ENCODE measurements at places on chromosomes 3 and 15.

GRCh38 chr15:94286583-94286982 is 55.2 kb downstream of the MCTP2 start:
- no peak for DNase-seq

GRCh38 chr3:100082714-100083113 is 31.6 kb downstream of the FILIP1L start:
- DNase-seq, result no peak

DNA sequence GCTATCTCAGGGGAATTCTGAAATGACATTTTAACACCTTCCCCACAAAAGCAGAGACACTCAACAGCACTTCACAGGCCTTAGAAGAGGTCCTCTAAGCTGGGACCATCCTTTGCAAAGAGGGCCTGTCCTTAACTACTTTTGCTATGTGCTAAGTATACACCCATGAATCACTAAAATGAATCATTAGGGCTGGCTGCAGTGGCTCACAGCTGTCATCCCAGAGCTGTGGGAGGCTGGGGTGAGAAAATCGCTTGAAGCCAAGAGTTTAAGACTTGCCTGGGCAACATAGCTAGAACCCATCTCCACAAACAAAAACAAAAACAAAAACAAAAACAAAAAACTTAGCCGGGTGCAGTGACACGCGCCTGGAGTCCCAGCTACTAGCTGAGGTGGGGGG is 53.9 kb upstream of the MELTF start:
- DNase-seq, result no peak

- DNase-seq, result no peak
Observed at GRCh38 chr3:69510481-69511030, 124.7 kb upstream of the FRMD4B start.

- DNase-seq, result no peak
Observed at GRCh38 chr15:90643301-90643632, 73.9 kb upstream of the BLM start.

- no peak for DNase-seq
Observed at GRCh38 chr15:100891307-100892012, 11.8 kb downstream of the ALDH1A3 start.

GRCh38 chr3:181134873-181135272 is 145.3 kb upstream of the DNAJC19 start:
- DNase-seq, result no peak

GRCh38 chr3:188510366-188510765 is 356.4 kb downstream of the LPP start:
- no peak for DNase-seq

- DNase-seq, result no peak
Observed at GRCh38 chr3:41193794-41194539, 5.3 kb upstream of the CTNNB1 start.

- no peak for DNase-seq
Observed at GRCh38 chr3:10268930-10269329, 20.7 kb downstream of the TATDN2 start.

DNA sequence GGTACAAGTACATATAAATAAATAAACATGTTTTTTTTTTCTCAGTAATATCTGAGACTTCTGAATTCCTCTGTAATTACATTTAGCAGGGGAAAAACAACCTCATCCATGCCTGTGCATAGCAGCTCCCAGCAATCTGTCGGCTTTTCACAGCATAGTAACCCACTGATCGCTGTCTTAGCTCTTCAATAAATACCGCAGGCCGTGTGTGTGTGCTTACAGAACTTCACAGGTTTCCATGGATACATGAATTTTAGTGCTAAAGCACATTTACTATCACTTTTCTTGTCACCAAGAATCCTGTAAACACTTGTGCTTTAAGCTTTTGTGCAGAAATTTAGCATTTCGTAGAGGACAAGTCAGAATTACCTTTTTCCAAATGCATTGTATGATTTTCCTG is 4.0 kb upstream of the PLAAT1 start:
- DNase-seq, result no peak

- DNase-seq, result no peak
Observed at GRCh38 chr3:26245236-26245635, 377.3 kb upstream of the LRRC3B start.

GRCh38 chr15:68829068-68829467 is 8.4 kb upstream of the ANP32A start:
- no peak for DNase-seq

DNA sequence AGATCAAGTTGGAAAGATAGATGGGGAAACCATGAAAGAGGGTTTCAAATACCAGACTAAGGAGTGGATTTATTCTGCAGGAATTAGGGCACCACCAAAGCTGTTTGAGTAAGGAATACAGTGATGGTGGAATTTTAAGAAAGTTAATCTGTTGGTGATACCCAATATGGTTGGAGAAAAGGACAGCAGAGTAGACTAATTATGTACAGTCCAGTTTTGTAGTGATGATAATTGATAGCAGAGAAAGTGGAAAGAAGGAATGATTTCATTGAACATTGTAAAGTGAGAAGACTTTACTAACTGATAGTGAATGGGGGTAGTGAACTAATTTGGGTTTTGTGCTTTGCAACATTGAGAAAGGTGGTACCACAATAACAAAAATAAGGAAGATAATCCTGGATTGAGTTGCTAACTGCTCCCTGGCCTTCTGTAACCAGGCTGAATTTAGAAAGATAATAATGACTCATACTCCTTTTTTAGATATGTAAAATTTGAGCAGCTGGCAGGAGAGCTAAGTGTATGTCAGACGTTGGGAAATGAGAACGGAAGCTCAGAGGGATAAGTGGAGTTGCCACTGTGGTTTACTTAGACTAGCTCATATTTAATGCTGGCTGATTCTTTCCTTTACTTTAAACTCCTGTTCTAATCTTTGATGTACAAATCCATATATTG is 16.9 kb downstream of the TCAIM start:
- no peak for DNase-seq

GRCh38 chr15:65688462-65688861 is 66.7 kb downstream of the SLC24A1 start:
- no peak for DNase-seq

DNA sequence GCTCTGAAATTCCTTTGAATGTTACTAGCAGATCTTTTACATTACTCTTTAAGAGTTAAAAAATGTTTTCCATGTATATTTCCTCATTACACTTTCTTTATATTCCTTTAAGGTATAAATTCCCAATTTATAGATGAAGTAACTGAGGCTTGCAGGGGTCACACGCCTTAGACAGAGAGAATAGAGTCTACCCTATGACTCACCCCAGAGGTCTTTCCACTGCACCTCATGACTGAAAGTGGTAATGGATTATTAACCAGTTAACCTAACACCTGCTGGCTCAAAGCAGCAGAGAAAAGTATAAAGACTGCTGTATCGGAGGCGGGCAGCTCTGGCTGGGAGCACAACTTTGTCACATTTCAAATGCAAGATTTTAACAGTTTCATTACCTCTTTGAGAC is 37.7 kb downstream of the LDHAL6B start:
- no peak for DNase-seq

DNA sequence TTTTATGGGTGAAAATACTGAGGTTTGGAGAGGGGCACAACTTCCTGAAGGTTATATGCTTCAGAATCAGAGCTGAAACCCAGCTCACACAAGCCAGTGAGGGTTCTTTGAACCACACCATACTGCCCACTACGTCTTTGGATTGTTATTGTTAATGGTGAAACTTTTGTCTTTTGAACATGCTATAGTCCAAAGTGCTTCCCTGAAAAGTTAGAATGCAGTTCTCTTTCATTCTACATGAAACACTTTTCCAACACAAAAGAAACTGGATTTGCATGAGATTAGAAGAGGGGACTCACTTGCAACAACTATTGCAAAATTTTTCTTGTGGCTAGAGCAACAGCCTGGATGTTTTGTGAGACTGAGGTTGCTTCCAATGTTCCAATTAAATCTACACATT is 473.6 kb downstream of the SOX2 start:
- DNase-seq, result no peak

- no peak for DNase-seq
Observed at GRCh38 chr3:53820084-53820483, 26.1 kb downstream of the CHDH start.

DNA sequence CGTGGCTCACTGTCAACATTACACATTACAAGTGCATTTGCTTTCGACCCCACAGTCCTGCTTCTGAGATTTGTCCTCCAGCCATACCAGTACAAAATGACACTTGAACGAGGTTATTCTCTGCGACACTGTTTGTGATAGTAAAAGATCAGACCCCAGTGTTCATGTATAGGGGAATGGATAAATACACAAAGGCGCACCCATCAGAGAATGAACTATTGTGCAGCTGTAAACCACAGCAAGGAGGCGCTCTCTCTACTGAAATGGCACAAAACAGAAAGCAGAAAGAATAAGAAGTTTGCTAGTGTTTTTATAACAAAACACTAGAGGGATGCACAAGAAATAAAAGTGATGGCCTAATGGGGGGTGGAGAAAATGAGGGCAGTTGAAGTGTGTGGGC is 4.9 kb upstream of the CHSY1 start:
- DNase-seq, result no peak

DNA sequence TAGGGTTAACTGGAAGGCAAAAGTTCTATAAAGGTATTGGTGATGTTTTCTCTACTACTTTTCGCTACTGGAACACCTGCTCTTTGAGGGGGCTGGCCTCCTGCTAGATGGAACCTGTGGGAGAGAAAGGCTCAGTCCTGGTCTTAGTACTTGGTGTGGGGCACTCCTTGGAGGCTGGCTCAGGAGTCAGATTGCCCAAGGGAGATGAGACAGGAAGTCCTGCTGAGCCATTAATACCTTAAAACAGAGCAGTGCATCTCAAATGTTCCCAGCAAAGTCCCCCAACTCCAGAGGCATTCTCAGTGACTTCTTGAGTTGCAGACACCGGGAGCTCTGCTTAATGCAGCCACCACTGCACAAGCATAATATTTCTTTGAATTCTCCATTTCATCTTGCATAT is 3.1 kb upstream of the ADAMTSL3 start:
- DNase-seq, result no peak

DNA sequence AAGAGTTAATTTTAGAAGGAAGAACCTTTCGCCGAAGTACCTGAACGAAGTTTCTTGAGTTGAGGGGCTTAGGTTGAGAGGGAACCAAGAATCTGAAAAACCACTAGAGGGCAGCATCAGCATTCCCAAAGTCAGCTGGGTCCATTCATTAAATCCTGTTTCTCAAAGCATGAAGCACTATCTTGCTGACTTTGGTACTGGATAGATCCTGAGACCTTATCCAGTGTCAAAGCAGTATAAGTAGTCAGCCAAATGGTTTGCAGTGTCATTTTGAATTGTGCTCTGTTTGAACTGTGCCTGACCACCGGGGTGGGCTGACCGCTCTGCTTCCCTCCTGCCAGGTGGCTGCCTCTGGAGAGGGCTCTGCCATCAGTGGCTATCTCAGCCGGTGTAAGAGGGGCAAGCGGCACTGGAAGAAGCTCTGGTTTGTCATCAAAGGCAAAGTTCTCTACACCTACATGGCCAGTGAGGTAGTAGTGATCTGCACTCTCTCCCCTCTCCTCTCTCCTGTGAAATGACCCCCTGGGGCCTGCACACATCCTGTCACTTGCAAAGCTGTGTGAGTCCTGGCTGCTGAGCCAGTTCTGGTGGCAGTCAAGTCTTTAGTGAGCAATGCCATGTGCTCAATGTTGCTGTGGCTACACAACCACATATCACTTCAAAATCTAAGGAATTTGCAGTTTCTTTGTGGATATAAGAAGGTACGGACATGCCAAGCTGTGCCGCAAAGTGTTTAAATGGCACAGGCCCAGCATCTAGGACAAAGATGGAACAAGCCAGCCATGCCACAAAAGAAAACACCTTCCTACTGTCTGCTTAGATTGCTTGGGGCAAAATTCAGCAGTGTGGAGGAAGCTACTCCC is 21.4 kb upstream of the NR2C2 start:
- no peak for DNase-seq

DNA sequence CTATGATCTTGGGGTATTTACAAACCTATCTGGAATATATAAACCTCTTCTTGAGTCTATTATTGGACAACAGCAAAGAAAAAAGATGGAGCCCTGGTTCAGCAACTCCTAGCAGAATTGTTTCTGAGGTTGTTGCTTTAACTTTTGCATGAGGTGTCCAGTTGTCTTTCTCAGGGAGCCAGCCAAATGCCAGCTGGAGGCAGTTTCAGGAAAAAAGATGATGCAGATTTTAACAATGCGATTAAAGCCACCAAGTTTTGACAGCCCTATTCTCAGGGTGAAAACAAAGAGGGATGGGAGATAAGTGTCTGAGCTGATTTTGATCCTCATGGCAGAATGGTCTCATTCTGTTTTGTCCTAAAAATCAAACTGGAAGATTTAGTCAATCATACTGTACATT is 181.6 kb upstream of the RASGRP1 start:
- DNase-seq, result no peak
